Gastrocnemius medialis (tissue), 4 donors: ENCODE measurements at places on chromosomes 7 and 10. TPM values are rescaled to one million over a fixed set of nuclear protein-coding genes. Genes with fewer than 3 reads are reported as not detected.
A peak's percentile ranks its signal among the peaks of the same experiment; 100 is the strongest.

- no peak overlapping the region for H3K4me3 ChIP-seq
- no peak for DNase-seq
- H3K27me3 ChIP-seq, result no peaks in the 10 kb centered on the region
- no peaks in the 10 kb centered on the region for H3K36me3 ChIP-seq
These were observed 46.3 kb upstream of the EGR2 start for GRCh38 chr10:62862447-62862846.

DNA sequence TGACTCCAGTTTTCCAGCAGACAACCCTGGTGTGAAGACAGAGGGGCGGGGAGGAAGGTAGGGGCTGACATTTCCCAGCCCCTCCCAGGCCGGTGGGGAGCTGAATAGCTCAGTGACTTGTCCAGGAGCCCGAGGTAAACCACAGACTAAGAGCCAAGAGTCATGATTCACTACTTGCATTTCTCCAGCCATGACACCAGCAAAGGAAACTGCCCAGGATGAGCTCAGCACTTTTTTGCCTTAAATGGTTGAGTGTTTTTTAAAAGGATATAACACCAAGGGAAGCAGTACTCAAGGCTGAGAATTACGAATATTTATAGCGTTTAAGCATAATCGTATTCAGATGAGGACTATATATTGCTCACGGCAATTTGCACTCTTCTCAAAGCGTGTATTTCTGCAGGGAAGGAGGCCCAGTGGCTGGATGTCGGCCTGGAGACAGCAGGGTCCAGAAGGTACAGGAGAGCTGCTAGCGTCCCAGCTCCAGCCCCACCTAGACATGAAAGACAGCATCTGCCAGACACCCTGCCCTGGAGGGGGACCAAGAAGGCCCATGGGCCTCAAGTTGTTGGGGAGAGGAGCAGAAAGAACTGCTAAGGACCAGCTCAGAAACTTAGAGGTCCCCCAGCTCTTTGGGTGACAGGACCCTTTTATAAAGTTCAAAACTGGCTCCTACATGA is 141.4 kb downstream of the GRID1 start:
- no peak overlapping the region for H3K27ac ChIP-seq
- H3K27me3 ChIP-seq, result no peaks in the 10 kb centered on the region
- H3K36me3 ChIP-seq, result no peaks in the 10 kb centered on the region
- no peak overlapping the region for H3K4me3 ChIP-seq

The FKBP6 gene
- not detected for total RNA-seq

GRCh38 chr10:7945469-7946187 is 108.9 kb upstream of the GATA3 start:
- no peak overlapping the region for H3K4me3 ChIP-seq
- peaks cover 15% of the 10 kb centered on the region for H3K4me1 ChIP-seq
- no peaks in the 10 kb centered on the region for H3K27me3 ChIP-seq
- H3K27ac ChIP-seq, result no peak overlapping the region
- H3K36me3 ChIP-seq, result no peaks in the 10 kb centered on the region

DNA sequence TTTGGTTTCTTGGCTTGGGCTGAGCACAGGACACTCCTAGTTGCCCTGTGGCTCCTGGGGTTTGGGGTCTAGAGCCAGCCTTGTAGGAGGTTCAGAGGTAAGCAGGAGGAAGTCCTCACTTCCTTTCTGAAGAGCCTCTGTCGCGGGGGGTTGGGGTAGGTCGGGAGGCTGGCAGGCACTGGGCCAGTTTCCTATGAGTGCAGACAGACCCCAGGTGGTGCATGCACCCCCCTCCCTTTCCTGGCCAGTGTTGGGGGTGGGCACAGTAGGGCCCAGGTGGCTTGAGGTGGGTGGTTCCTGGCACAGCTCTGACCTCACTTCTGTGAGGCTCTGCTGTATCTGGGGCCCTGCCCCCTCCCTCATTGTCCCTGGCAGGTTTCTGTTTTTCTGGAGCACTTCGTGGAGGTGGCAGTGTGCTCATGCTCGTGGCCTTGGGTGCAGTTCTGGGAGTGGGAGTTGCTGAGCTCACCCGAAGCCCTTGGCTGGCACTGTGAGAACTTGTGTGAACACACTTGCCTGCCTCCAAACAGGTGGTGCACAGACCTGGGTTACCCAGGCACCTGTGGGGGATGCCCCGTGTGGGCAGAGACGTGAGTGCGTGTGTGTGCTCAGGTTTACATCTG is 1.8 kb downstream of the PALD1 start:
- H3K4me3 ChIP-seq, result no peak overlapping the region
- peak overlapping the region; percentile 78 for H3K27ac ChIP-seq
- DNase-seq, result no peak
- no peaks in the 10 kb centered on the region for H3K27me3 ChIP-seq
- H3K4me1 ChIP-seq, result peaks cover 62% of the 10 kb centered on the region

The PRPS1L1 gene
- not detected for total RNA-seq

GRCh38 chr10:117249493-117250093 is 8.7 kb downstream of the SLC18A2 start:
- H3K27ac ChIP-seq, result no peak overlapping the region
- DNase-seq, result no peak
- H3K4me1 ChIP-seq, result no peaks in the 10 kb centered on the region
- H3K27me3 ChIP-seq, result no peaks in the 10 kb centered on the region
- H3K36me3 ChIP-seq, result no peaks in the 10 kb centered on the region
- H3K4me3 ChIP-seq, result no peak overlapping the region

GRCh38 chr7:954330-955238 is at the start of gene ADAP1:
TSS of gene ADAP1 (minus strand) at chr7:954680. CDS start at chr7:954477, 203 bp downstream.
- no peak for DNase-seq
- no peaks in the 10 kb centered on the region for H3K4me1 ChIP-seq
- H3K27ac ChIP-seq, result no peak within 1 kb of the TSS
- peak within 1 kb of the TSS; percentile 30 for H3K4me3 ChIP-seq
- peaks cover 38% of the 10 kb centered on the region for H3K27me3 ChIP-seq

- H3K4me3 ChIP-seq, result no peak overlapping the region
- no peaks in the 10 kb centered on the region for H3K27me3 ChIP-seq
- no peaks in the 10 kb centered on the region for H3K36me3 ChIP-seq
- no peaks in the 10 kb centered on the region for H3K4me1 ChIP-seq
- DNase-seq, result no peak
These were observed 312.9 kb downstream of the RNLS start for GRCh38 chr10:88270061-88270808.

The SEMA3C gene
- total RNA-seq, result 58.5 TPM

GRCh38 chr7:14286036-14286435 is 296.6 kb upstream of the ETV1 start:
- H3K4me3 ChIP-seq, result no peak overlapping the region
- H3K4me1 ChIP-seq, result no peaks in the 10 kb centered on the region
- no peaks in the 10 kb centered on the region for H3K36me3 ChIP-seq
- H3K27ac ChIP-seq, result no peak overlapping the region
- H3K27me3 ChIP-seq, result no peaks in the 10 kb centered on the region

DNA sequence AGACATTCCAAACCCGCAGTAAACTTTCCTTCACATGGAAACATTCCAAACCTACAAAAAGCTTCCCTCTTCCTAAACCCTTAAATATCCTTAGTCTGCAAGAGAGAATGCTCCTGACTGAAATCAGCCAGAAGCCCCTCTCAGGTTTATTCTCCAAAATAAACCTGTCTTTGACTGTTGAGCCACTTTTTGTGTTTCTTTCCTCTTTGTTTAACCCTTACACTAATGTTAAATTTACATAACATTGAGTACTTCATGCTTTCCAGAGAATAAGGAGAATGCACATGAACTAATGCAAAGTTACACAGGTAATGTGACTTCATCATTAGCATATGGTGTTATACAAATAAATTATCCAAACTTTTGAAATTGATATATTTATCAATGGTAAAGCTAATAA is 262.6 kb upstream of the PRKCQ start:
- no peak overlapping the region for H3K4me3 ChIP-seq
- H3K27ac ChIP-seq, result no peak overlapping the region
- H3K36me3 ChIP-seq, result no peaks in the 10 kb centered on the region
- no peak for DNase-seq
- no peaks in the 10 kb centered on the region for H3K4me1 ChIP-seq

DNA sequence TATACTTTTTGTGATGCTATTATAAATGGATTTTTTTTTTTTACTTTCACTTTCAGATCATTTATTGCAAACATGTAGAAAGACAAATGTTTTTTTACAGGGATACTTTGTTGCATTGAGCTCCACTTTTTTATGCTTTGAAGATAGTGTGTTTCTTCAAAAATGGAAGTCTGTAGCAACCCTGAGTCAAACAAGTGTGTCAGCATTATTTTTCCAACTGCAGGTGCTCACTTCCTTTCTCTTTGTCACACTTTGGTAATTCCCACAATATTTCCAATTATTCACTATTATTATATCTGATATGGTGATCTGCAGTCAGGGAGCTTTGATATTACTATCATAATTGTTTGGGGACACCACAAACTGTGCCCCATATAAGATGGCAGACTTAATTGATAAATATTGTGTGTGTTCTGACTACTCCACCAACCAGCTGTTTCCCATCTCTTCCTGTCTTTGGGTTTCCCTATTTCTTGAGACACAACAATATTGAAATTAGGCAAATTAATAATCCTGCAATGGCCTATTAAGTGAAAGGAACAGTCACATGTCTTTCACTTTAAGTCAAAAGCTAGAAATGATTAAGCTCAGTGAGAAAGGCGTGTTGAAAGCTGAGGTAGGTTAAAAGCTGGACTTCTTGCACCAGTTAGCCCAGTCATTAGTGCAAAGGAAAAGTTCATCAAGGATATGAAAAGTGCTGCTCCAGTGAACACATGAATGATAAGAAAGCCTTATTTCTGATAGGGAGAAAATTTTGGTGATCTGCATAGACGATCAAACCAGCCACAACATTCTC is 231.3 kb upstream of the SH2B2 start:
- H3K27ac ChIP-seq, result no peak overlapping the region
- no peaks in the 10 kb centered on the region for H3K36me3 ChIP-seq
- no peak overlapping the region for H3K4me3 ChIP-seq
- H3K4me1 ChIP-seq, result peaks cover 22% of the 10 kb centered on the region
- DNase-seq, result no peak

DNA sequence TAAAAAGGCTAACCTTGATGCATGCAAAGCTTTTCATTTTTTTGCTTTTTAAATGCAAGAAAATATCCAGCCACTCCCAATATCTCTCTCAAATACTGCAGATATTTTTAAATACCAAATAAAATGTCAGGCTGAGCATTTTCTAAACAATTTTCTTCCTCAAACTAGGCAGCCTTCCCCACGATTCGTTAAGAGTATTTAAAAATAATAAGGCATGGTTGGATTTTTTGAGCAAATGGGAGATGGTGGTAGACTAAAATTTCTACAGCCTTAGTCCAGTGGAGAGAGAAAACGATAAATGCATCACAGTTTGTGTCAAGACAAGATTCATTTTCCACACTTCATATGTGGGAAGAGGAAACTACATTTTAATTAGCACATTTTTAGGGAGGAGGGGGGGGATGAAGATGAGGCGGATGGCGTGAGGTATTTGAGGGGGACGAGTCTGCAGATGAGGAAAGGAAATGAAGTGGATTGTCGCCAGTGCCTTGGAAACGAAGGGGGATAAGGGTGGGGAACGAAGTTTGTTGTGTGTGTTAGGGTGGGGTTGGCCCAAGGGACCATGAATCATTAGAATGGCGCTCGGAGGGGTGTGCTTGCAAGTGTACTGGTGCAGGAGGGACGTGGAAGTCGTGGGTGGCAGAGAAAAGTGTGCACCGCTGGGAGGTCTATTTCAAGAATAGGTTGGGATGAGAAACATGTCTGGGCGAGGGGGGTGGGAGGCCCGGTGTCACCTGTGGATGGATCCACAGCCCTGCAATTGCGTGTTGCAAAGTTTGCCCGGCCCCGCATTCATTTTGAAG is 1.2 kb upstream of the ADD3 start:
- H3K27ac ChIP-seq, result peak overlapping the region; percentile 85
- H3K4me1 ChIP-seq, result peaks cover 19% of the 10 kb centered on the region
- no peaks in the 10 kb centered on the region for H3K27me3 ChIP-seq
- peak overlapping the region; percentile 89 for H3K4me3 ChIP-seq

The PKD1L1 gene
- total RNA-seq, result 0.49 TPM

- no peak overlapping the region for H3K27ac ChIP-seq
- no peaks in the 10 kb centered on the region for H3K27me3 ChIP-seq
- no peak for DNase-seq
These were observed 263.0 kb upstream of the NEBL start for GRCh38 chr10:21160116-21160515.

The COL26A1 gene
- not detected for total RNA-seq
